H7 (cell line): ENCODE measurements at places on chromosomes 5 and 9.
A peak's percentile ranks its signal among the peaks of the same experiment; 100 is the strongest.

DNA sequence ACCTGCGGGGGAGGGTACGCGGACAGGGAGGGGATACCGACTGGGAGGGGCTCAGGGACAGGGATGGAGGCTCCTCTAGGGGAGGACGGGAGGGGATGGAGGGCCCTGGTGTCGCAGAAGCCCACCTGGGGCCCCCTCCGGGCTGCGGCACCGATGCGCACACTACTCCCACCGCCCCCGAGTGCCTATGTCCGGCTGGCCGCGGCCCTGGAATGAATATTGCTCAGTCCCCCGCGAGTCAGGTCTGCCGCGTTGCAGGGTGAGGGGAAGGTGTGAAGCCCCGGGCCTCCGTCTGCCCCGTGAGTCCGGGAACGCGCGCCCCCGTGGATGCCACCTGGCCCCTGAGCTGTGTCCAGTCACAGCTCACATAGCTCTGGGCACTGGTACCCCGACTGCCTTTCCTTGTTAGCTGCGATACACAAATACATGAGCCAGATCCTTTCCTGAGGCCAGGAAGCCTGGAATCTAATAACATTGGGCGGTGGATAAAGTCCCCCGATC, 44.5 kb upstream of the PRSS3 start:
- DNase-seq, result no peak

GRCh38 chr9:1156794-1157550, 106.8 kb downstream of the DMRT2 start:
- DNase-seq, result no peak

- no peak for DNase-seq
These were observed 19.6 kb downstream of the RGS3 start for GRCh38 chr9:113482991-113483675.

DNA sequence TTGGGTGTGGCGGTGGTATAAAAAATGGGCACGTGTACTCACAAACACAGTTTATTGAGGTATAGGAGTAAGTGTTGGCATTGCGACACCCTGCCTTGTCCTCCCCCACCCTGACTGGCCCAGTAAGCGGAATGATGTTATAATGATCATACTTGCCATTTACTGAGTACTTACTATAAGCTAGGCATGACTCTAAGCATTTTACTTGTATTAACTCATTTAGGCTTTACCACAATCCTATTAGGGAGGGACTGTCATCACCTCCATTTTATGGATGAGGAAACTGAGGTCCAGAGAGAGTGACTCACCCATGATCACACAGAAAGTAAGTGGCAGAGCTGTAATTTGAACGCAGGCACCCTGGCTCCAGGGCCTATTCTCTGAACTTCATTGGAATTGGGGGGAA, 2.3 kb downstream of the SMIM3 start:
- no peak for DNase-seq

DNA sequence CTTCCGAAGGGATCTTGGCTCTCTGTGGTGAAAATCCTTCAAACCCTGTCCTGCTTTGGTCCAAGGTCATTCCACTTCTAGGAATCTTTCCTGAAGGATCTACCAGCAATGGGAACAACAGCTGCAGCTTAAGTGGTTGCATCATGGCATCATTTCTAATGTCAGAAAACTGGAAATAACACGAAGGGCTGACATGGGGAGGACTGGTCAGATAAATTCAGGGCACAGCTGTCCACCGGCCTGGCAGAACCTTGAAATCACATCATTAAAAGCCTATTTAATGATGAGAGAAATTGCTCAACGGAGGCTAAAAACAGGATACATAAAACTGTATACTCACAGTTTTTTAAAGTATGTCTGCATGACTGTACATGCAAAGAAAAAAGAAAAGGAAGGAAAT, 28.3 kb downstream of the OLFML2A start:
- peak; percentile 6 for DNase-seq

GRCh38 chr9:87518702-87519335, 21.2 kb downstream of the DAPK1 start:
- DNase-seq, result no peak

GRCh38 chr5:110013017-110013416, 323.3 kb downstream of the MAN2A1 start:
- DNase-seq, result no peak

GRCh38 chr9:60545346-60545877, 368.8 kb upstream of the SPATA31A5 start:
- peak; percentile 0 for DNase-seq

GRCh38 chr5:58012102-58012501, 447.8 kb downstream of the PLK2 start:
- no peak for DNase-seq

- no peak for DNase-seq
These were observed 139.3 kb downstream of the SLC24A2 start for GRCh38 chr9:19649336-19650041.

GRCh38 chr9:34954225-34954624, 3.9 kb upstream of the PHF24 start:
- DNase-seq, result no peak

DNA sequence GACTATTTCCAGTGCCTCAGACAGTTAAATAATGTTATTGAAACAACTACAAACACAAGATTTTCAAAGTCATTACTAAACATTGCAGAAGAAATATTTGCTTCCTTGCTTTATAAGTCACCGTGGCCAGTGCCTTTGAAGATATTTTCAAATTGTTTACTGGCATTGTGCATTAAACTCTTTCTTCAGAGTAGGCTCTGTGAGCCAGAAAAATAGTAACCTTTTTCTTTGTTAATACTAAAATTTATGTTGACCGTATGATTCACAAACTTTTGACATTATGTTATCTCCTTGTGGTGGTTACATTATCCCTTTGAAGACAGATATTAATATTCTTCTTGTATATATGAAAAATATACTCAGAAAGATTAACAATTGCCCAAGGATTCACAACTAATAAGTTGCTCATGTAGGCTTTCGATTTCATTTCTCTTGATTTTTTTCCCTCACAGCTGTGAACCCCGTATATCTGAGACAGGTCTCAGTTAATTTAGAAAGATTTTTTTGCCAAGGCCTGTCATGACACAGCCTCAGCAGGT, 140.1 kb downstream of the NR3C1 start:
- DNase-seq, result no peak

DNA sequence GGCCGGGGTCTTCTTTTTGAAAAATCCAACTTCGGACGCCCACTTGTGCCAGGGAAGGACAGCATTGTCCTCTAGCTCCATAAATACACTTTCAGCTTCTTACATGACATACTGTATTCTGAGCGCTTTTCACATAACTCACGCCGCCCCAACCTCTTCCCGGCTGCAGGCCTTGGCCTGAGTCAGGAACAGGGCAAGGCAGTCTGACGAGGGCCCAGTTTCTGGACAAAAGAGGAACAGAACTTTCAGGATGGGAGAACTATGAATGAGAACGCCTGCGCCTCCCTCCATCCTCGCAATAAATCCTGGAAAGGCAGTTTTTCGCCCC, 650 bp downstream of the DCTN4 start:
- no peak for DNase-seq

DNA sequence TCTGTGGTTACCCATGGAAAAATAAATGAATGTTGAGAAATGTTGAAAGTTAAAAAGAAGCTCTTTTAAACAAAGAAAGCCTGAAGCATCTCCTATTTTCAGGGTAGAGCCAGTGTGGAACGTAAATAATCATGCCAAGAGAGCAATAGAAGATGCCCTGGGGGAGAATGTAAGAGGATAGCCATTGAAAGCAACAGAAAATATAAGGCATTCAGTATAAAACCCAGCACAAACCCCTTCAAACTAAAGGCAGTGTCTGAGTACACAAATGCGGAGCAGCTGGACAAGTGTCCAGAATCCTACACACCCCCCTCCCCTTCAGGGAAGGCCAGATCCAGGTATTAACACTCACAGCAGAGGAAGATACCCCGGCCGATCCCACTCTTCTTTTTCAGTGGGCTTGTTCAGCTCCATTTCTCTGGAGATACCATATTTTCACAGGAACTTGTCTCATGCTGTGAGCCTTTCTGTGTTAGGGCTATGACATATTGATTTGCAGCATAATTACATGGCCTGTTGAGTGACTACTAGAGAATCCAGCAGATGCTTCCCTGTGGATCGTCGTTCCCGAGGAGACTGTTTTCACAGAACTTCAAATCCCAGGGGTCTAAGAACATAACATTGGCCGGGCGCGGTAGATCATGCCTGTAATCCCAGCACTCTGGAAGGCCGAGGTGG, 101.2 kb downstream of the PLK2 start:
- DNase-seq, result no peak

GRCh38 chr9:16139774-16140173, 586.9 kb downstream of the CCDC171 start:
- DNase-seq, result no peak

DNA sequence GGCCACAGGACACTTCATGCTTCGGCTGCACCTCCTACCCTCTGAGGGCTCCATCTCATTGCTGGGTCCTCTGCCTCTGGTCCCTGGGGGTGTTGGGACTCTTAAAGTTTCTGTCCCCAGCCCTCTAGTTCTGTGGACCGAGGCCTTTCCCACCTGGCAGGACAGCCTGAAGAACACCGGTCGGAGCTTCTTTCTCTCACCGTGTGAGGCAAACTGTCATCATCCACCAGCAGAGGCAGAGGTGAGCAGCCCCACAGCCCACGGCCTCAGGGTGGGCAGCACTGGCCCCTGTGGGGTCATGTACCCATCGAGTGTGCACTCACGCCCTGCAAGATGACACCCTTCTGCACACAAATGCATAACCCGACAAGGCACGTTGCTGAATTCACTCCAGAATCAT, 49.9 kb downstream of the IRX2 start:
- peak; percentile 73 for DNase-seq

DNA sequence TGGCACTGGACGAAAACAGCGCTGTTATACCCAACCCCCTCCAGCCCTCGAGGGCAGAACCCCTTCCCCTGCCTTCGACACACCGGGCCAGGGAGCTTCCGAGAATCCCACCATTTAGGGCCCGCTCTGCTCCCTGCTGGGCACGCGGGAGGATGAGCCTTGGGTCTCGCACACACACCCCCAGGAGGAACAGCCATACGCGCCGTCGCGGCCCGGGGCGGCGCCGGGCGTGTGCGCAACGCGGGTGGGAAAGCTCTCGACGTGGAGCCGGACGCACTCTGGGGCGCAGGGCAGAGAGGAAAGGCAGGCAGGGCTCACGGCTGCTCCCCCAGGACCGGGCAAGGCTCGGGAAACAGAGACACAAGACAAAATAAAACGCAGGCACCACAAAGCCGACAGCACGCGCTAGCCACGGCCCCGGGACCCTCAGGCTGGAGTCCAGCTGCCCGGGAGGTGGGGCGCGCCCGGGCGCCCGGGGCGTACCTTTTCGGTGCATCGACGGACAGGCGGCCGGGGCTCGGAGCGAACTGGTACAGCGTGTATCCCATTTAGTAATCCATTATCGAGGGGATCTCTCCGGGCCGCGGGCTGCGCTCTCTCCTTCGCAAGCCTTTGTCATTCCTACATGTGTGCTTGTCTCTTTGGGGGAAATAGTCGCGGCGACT, 789 bp downstream of the SEMA6A start:
- DNase-seq, result peak; percentile 70

DNA sequence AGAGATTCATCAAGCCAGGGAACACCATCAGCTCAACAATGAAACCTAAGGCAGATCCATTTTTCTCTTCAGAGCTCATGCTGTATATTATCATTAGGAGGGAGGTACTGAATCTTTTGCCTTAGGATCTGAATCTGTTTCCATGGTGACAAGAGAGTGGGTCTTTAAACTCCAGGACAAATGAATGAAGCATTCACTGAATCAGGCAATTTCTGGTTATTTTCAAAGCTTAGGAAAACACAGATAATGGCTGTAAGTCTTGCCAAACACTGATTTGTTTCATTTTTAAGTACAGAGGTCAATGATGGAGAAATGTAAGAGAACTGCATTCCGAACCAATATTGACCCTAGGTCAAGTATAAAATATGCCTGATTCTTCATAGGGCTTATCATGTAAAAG, 84.9 kb downstream of the GNA14 start:
- DNase-seq, result no peak

- DNase-seq, result no peak
These were observed 258.3 kb upstream of the ADAMTSL1 start for GRCh38 chr9:18215626-18216025.

DNA sequence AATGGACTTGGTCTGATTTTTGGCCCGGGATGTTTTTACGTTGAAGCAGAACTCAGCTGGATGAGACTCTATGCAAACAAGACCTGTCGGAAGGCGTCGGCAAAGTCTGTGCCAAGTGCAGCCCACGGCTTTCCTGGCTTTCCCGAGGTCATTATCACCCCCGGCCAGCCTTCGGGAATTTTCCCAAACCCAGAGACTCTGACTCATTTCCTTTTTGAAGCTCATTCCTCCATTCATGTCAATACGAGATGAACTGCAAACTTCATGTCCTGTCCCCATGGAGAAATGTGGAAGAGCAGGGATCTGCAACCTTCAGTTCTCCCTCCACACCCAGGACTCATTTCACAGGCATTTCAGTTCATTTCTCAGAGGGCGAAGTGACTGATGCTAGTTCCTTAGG, 95.3 kb downstream of the IRX2 start:
- no peak for DNase-seq

- DNase-seq, result no peak
These were observed 2.9 kb upstream of the NDST1 start for GRCh38 chr5:150505041-150505511.

- peak; percentile 77 for DNase-seq
These were observed 1.9 kb downstream of the SPTAN1 start for GRCh38 chr9:128554155-128554862.

DNA sequence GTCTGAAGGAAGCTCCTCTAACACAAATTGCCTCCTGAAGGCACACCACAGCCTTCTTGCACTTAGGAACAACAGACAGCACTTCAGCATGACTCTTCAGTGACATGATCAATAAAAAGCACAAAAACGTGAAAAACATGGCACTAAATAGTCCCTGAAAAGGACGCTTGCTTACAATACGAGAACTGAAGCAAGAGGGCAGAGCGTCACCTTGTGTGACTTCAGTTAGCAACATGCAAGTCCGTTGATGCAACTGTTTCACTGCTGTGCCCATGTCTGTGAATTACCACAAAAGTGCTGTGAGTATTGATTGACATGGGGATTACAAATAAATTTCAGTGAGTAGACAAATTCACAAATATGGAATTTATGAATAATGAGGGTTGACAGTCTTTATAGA, 219.9 kb upstream of the GAS1 start:
- no peak for DNase-seq

DNA sequence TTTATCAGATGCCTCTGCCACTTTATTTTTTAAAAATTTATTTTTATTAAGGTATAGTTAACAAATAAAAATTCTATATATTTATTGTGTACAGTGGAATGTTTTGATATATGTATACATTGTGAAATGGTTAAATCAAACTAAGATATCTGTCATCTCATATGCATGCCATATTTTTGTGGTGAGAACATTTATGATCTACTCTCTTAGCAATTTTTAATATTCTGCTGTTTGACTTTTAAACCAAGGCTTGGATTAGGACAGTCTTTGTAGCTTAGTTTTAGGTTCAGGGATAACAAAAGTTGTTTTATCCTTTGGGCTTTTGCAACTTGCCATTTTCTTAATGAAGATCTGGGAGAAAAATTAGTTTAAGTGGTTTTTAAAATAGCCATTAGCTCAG, 46.0 kb upstream of the CDKN2B start:
- DNase-seq, result no peak

GRCh38 chr5:143428738-143429420, 25.4 kb upstream of the NR3C1 start:
- DNase-seq, result no peak
